ENCODE measurements at places on chromosomes 5 and 9. TPM values are rescaled to one million over a fixed set of nuclear protein-coding genes. Genes with fewer than 3 reads are reported as not detected.

BTNL3 gene
- not detected for total RNA-seq

CATSPER3 gene
- 0.13 TPM for total RNA-seq

DNA sequence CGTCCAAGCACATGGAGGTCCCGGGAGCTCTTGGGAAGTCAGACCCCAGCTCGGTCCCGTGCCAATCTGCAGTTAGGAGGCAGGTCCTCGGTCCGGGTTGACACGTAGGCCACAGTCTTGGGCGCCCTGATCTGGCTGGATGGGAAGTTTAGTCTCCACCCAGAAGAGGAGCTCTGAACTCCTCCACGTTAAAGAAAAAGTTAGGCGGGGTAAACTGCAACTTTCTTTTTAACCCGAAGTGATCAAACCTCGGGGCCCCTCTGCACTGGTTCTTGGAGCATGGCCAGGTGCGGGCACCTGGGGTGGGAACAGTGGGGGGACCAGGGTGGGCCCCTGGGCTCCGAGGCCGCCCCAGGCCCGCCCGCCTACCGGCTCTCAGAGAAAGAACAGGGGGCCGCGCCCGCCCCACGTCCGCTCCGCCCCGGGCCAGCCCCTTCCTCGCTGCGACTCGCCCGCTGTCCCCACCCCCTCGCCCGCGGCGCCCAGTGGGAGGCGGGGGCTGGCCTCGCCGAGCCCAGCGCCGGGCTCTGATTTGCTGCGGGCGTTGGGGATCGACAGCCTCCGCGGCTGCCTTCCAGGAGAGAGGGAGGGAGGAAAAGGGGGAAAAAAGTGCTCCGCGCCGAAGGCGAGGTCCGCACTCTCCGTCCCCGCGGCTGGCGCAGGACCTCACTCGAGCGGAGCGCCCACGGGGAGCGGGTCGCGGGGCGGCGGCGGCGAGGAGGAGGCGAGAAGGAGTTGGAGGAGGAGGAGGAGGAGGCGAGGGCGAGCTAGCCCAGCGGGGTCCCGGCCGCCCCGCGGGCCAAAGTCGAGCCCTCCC lies at the start of gene COL5A1:
COL5A1 (plus strand) TSS at position 631 of the 817 bp plus-strand sequence. CDS start 385 bp downstream, outside the sequence.
- DNase-seq = peak; percentile 40

DNA sequence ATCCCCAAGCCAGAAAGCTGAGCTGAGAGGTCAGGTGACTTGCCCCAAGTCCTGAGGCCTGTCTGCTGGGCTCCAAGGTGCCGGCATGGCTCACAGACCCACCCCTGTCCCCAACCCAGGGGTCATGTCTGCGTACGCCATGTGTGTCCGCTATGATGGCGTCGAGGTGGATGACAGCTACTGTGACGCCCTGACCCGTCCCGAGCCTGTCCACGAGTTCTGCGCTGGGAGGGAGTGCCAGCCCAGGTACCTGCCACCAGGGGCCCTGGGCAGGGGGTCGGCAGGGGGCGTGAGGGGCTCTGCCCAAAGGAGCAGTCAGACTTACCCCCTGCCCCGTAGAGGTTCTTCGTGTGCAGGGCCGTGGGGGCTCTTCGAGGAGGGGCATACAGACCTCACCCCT lies 32.3 kb downstream of the ADAMTSL2 start:
- no peak for DNase-seq

- no peak for DNase-seq
Observed at GRCh38 chr9:365436-365835, 150.8 kb downstream of the DOCK8 start.

DNA sequence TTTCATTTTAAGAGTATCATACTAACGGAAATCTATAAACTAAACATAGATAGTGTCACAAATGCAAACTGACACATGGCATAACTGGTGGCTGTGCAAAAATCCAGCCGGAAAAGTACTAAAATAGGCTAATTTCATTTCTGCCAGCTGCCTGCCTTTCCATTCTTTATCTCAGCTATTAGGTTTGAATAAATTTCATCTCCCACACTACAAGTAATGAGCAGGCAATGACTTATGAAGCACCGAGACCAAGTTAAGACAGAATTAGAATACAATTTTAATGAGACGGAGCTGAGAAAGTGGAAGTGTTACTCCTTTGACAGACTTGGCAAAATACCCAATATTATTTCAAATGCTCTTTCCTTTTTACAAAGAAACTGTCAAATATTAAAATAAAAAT lies 258.8 kb upstream of the ZNF608 start:
- DNase-seq = no peak

DNA sequence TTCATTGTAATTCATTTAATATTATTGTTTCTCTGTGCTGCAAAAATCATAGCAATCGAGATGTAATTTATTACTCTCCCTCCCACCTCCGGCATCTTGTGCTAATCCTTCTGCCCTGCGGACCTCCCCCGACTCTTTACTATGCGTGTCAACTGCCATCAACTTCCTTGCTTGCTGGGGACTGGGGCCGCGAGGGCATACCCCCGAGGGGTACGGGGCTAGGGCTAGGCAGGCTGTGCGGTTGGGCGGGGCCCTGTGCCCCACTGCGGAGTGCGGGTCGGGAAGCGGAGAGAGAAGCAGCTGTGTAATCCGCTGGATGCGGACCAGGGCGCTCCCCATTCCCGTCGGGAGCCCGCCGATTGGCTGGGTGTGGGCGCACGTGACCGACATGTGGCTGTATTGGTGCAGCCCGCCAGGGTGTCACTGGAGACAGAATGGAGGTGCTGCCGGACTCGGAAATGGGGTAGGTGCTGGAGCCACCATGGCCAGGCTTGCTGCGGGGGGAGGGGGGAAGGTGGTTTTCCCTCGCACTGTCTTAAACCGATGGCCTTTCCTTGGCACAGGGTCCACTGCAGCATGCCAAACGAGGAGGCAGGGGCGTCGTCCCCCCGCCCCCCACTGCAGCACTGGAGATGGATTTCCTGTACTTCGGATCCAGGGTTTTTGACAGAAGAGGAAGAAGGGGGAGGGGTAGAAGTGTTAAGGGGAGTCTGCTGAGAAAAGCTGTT lies at the start of gene APC:
APC (plus strand) TSS at position 423 of the 728 bp plus-strand sequence. CDS start 17,006 bp downstream, outside the sequence.
- DNase-seq = peak; percentile 92

GRCh38 chr9:21919377-21920362 lies 74.5 kb downstream of the CDKN2A start:
- peak; percentile 92 for DNase-seq

GRCh38 chr5:129461711-129462332 lies 1.7 kb downstream of the ADAMTS19 start:
- no peak for DNase-seq

- DNase-seq = peak; percentile 66
Observed at GRCh38 chr5:113050721-113051382, 74.3 kb downstream of the DCP2 start.

DNA sequence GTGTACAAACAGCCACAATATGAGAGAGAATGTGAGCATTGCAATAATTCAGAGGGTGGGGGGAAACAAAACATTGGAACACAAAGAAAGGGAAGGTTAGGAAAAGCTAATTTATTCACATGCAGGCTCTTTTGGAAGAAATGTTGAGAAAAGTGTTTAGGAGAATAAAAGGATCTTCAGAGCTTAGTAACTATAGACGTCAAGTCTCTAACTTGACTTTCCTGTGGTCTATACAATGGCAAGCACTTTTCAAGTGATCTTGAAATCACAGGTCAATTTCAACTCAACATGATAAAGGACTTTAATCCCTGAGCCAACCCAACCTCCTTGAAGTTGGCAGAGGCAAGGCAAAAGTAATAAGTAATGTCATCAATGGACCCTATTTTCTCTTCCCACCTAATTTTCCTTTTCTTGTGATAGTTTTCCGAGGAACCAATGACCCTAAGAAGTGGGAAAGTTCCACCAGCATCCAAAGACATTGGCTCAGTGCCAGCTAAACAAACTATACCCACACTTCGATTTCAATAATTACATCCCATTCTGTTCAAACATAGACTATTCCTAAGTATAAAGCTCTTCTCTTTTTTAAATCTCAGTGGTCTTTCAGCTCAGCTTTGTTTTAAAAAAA lies 23.7 kb downstream of the RFK start:
- no peak for DNase-seq

- no peak for DNase-seq
Observed at GRCh38 chr5:5126444-5126843, 13.7 kb upstream of the ADAMTS16 start.
